ENCODE measurements at places on chromosomes 2 and 18. TPM values are rescaled to one million over a fixed set of nuclear protein-coding genes. Genes with fewer than 3 reads are reported as not detected.

DNA sequence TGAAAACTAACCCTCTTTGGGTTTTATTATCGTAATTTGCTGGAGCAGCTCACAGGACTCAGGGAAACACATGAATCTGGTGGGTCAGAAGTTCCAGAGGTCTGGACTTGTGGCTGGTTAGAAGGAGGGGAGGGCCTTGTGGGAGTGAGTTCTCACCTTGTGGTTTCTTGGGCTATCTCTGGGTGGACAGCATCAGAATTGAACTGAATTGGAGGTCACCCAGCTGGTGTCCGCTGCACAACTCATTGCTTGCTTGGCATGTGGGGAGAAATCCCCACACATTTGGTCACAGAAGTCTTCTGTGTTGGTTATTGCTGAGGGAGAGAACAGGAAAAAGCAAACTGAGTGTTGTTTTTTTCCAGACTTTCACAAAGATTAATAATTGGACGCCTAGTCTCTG lies 27.5 kb downstream of the ZNF892 start:
- DNase-seq: no peak

DNA sequence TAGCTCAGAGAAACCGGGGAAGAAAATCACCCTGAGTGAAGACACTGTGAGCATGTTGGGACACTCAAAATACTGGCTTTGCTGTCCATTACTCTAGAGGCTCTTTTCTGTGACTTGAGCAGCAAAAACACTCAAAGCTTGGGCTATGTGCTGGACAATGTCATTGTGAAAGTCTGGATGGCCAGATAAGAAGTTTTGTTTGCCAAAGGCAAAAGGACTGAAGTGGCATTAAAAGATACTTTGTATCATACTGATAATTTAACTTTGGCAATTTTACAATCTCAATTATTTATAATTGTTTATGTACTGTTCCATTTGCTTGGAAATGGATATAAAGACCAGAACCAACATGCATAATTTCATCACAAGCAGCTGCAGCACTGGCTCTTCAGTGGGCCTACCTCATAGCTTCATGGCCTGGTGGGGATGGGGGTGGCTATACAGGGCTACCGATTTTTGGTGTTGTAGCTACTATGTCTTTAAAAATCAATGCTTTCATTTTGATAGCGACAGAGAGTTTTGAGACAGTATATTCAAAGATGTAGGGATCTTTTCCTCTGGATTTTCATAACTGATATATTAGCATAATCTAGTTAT lies 51.1 kb downstream of the RBKS start:
- DNase-seq: no peak

- DNase-seq: no peak
Measured at GRCh38 chr2:134370655-134371445, 117.0 kb downstream of the MGAT5 start.

Gene GALNT13
- total RNA-seq: 2.2 TPM

- no peak for DNase-seq
Measured at GRCh38 chr2:224426656-224427055, 24.7 kb upstream of the FAM124B start.

DNA sequence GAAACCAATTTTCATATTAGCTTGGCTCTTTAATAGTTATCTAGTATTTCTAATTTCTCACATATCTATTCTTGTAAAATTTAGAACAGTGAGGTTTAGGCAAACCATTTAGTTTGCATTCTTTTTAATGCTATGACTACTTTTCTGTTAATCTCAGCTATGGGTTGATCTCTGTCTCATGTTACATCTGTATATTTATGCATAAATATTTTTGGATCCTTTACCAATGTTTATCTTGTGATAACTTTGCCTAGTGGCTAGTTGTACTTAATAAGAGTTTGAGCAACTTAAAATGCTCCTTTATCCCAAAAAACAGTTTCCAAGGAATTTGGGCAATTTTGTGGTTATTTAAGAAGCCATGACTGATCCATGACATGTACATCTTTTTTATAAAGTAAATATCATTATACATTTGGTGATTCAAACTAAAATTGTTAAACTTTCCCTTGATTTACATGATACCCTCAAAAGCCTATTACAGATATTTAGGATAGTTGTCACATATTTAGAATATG lies 86.3 kb downstream of the R3HDM1 start:
- no peak for DNase-seq

DNA sequence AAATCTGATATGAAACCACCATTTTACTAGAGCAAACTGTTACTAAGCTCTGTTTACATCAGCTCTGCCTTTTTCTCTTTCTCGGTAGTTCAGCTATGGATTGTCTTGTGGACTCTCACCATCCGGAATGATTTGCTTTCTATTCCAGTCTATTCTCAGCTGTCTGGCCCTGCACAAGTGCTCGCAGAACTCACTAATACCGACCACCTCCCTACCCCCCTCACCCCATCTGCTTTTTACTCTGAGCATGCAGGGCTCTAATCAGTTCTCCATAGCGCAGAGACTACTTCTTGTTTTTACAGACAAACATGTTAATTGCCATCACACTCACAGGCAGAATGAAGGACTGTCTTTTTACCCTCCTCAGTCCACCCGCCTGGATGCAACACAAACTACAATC lies 180.7 kb upstream of the POU3F3 start:
- no peak for DNase-seq

- no peak for DNase-seq
Measured at GRCh38 chr2:221568299-221568698, 3.8 kb downstream of the EPHA4 start.

Gene MBOAT2
- total RNA-seq: 5.8 TPM

GRCh38 chr2:239021651-239022436 lies 174.0 kb downstream of the TWIST2 start:
- no peak for DNase-seq

DNA sequence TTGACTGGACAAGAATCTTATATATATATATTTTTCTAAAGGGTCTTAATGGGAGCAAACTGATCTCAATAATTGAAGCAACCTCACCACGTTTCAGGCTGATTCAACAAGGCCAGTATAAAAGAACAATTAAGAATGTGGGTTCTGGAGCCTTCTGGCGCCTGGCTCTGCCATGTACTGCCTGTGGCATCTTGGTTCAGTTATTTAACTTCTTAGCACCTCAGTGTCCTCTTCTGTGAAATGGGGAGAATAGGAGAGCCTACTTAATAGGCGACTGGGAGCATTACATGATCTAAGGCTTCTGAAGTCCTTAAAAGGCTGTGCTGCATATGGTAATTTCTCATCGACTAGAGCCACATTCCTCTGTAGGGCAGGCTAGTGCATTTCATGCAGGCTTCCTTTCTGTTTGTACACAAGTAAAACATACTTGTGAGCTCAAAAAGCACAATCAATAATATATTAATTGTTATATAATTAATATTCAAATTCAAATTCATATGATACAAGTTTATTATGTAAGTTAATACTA lies 118.4 kb upstream of the LYPD1 start:
- DNase-seq: no peak

Gene CCT4
- total RNA-seq: 69.8 TPM

GRCh38 chr2:68366083-68366560 lies 1.0 kb downstream of the PLEK start:
- DNase-seq: no peak

DNA sequence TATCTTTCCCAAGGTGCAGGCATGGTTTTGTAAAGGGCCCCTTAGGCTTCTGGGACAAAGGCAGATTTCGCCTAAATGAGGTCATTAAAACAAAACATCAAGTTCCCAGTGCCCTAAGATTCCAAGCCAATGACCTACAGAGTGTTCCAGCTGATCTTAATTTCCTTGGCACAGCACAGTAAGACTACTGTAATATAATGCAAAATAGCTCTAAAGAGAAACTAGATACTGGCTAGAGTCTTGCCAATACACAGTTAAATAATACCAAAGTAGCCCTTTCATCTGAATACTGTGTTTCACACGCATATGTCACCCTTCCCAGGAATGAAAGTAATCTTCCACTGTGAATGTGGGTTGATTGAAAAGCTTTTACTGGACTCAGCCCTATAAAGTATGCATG lies 14.7 kb downstream of the GRB14 start:
- DNase-seq: no peak

GRCh38 chr18:57561728-57562423 lies 24.6 kb downstream of the FECH start:
- no peak for DNase-seq

Gene ELOA2
- total RNA-seq: not detected

DNA sequence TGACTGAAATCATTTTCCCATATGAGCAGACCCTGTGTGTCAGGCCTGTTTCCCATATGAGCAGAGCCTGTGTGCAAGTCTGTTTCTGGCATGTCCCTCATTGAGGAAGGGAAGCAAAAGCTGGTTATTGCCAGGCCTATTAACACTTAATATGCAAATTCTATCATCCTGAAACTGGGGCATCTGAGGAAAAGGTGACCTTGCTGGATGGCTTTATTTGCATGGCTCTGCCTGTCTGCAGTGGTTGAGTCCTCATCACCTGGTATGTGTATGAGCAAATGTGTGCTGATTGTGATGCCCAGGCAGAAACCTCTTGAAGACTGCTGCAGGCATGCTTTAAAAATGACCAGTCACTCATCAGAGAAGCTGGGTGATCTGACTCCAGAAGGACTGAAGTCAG lies 31.2 kb downstream of the EIF4E2 start:
- no peak for DNase-seq

DNA sequence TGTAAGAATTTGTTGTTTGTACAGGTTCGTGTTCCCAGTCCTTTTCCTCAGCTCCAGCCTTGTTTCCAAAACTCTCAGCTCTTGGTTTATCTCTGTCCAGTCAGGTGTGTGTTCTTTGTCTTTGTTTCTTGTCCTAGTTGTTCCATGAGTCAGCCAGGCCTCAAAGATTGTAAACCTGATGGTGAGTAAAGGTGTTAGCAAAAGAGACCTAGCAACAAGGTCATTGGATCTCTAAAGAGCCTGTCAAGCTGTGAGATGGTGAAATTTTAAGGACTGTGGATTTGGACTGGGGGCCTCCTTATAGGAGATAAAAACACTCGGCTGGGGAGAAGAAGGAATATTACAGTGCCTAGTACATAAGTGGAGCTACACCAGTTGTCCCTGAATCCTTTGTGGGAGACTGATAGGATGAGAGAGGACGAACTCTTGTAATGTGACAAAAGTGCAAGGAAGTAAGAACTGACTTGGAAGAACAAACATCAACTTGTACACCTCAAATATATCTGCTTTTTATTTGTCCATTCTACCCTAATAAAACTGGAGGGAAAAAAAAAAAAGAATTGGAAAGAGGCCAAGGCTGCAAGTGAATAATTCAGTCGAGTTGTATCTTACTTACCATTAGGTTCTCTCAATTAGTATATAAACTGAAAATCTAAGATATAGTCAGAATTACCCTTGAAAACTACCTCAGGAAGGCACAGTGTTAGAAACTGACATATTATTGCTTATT lies 37.2 kb downstream of the ITGA6 start:
- no peak for DNase-seq

Gene CFAP65
- total RNA-seq: not detected

Gene SERPINB4
- not detected for total RNA-seq

- no peak for DNase-seq
Measured at GRCh38 chr2:150119819-150120218, 367.6 kb downstream of the RND3 start.
